Activated gamma-delta T cell (primary cell): ENCODE measurements at places on chromosomes 2 and 18.

DNA sequence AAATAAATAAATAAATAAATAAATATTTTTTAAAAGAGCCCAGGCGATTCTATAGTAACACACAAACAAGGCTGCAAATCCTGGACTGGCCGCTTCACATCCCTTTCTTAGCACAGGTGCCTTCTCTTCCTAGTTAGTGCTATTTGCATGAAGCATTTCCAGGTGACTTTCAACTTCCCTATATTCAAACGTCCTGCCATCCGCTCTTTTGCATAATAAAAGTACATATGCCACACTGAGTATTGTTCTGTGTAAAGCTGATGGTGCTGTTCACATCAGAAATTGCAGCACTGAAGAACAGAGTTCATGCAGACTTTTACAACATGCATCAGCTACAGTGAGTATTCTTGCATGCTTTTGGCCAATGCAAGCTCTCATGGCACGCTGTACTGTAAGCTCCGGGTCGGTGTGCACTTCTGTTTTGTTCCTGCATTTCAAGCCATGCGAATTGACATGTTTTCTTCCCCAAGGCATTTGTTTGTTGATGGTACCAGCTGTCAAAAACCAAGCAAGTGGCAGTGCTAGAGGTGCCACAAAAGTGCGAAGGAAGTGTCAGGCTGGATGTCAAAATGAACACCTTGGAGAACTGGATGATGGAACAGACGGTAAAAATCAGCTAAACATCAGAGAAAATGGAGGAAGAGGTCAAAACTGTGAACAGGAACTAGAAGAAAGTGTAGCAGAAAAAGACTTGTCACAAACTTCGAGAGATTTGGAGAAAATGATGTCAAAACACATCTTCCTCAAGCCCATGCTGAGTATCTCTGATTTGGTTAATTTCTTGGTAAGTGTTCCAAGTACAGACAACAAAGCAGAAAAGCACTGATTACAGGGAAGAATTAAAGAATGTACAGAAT is 25.5 kb upstream of the CEP68 start:
- no peak for DNase-seq

GRCh38 chr18:76121011-76121410 is 374.0 kb downstream of the ZNF516 start:
- no peak for DNase-seq

DNA sequence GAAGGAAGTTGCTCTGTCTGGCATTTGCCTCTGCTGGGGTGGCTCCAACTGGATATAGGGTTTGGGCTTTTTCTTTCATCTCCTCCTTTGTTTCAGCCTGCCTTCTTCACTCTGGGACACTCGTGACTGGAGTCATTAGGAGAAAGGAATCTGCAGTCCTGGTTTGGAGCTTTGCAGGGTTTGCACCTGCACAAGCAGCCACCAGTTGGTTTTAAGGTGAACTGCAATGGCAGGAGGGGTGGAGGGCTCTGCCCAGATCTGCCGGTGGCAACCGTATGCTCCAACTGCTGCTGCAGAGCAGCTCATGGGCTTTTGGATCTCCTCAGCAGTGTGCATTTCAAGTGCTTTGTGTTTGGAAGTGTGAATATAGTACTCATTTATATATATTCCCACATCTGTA is 131.3 kb upstream of the MGAT5 start:
- no peak for DNase-seq

DNA sequence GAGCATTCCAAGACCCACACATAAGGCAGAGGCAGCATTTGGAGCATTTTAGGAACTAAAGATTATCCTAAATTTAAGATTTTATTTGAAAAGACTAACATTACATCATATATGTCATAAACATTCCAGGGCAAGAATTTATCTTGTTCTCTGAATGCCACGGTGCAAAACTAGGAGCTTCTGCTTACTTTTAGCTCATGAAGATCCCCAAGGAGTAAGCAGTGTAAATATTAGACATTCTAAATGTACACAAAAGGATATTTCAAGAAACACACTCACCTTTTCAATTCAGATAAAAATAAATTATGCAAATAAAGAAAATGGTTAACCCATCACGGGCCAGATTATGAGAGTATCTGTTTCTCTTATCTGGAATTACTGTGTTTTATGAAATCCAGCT is 101.7 kb upstream of the ETAA1 start:
- DNase-seq, result no peak

GRCh38 chr2:230908595-230909191 is 16.3 kb downstream of the GPR55 start:
- DNase-seq, result no peak

DNA sequence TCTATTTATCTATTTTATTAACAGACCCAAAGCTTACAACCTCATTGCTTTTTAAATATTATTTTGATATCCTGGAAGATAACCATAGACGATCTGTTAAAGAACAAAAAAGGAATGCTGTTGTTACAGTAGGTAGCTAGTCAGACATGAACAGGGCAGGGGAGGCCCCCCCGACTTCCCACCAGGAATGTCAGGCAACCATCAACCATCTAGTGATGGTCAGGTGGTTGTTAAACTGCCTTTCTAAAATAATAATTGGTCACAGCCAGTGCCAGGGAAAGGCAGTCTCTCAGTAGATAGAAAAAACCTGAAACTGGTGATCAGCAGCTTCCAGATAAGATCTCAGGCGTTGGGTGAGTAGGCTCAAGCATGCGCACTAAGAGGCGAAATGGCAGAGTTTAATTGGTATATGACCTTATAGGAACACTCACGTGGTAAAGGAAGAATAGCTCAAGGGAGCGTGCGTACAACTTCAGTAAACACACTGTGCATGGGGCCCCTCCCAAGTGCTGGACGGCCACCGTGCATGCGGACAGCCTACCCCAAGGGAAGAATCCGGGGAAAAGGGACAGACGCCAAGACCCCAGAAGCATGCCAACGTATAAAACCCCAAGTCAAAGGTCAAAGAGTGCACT is 32.5 kb upstream of the CCL20 start:
- DNase-seq, result no peak

- no peak for DNase-seq
These were observed 289.1 kb downstream of the ICOS start for GRCh38 chr2:204225671-204226073.

DNA sequence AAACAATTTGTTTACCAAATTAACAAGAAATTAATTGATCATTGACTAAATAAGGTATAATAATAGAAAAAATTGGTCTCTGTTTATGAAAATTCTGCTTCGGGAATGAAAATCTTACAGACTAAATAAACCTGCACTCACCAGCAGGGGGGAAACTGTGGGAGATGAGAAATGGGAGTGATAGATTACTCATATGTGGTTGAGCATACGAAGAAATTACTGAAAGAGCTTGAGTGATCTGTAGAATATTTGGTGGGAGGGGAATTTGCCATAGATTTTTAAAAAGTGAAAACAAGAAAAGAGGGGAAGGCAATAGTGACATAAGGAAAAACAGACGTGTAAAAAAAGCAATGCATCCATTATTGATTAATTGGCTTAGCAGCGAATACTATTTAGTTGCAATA is 2.2 kb downstream of the HMSD start:
- DNase-seq, result no peak

GRCh38 chr2:204634564-204634963 is 89.3 kb downstream of the PARD3B start:
- no peak for DNase-seq

DNA sequence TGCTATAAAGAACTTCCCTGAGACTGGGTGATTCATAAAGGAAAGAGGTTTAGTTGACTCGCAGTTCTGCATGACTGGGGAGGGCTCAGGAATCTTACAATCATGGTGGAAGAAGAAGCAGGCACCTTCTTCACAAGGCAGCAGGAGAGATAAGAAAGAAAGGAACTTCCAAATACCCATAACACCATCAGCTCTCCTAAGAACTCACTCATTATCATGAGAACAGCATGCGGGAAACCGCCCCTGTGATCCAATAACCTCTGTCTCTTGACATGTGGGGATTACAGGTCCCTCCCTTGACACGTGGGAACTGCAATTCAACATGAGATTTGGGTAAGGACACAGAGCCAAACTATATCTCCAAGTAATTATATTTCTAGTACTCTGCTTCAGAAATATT is 163.8 kb upstream of the CDH20 start:
- DNase-seq, result no peak

- no peak for DNase-seq
These were observed 13.8 kb downstream of the HJURP start for GRCh38 chr2:233840520-233840919.

DNA sequence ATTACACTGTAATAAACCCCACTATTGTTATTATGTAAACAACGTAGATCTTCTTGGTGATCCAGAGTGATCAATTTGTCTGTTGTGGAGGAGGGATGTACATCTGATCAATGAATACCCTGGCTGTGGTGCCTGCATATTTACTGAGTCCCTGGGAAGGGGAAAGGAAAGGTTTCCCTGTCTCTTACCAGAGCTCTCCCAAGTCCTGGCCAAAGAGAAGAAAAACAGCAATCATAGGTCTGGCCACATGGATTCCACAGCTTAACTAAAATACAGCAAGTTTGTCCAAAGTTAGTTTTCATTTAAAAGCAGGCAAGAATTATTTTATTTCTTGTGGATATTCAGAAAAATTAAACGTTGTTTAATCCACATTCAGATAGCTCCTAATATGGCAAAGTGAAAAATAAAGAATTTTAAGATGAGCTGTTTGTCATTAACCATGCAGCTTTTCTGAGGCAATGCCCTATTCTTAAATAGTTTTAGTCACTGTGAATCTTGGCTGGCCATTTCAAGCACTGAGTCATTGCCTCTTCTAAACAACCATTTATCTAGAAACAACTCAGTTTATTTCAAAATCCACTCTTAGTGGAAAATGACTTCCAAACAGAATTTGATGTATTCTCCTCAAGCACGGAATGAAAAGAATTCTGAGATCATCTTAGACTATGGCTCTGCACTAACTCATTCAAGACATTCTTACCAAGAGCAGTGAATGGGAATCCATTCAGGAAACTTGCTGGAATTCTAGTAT is 1004.4 kb upstream of the CDH2 start:
- DNase-seq, result no peak

DNA sequence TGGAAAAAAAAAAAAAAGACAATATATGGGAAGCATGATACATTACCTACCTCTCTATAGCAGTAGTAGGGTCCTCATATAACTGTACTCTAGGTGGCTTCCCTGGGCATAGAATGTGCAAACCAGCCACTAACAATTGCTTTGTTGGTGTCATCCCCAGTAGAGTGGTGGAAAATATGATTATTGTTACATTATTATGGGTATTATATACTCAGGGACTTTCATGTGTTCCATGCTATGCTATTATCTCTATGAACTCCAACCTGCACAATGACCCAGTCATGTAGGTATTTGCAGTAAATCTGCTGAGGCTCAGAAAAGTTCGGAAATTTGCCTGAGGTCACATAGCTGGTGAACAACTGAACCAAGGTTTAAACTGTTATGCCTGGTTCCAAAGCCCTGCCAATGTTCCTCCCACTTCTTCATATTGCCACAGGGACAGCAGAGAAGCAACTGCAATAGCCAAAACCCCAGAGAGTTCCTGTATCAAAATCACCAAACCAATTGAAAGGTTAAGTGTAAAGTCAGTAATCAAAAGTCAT is 52.6 kb upstream of the MAP4K4 start:
- no peak for DNase-seq

DNA sequence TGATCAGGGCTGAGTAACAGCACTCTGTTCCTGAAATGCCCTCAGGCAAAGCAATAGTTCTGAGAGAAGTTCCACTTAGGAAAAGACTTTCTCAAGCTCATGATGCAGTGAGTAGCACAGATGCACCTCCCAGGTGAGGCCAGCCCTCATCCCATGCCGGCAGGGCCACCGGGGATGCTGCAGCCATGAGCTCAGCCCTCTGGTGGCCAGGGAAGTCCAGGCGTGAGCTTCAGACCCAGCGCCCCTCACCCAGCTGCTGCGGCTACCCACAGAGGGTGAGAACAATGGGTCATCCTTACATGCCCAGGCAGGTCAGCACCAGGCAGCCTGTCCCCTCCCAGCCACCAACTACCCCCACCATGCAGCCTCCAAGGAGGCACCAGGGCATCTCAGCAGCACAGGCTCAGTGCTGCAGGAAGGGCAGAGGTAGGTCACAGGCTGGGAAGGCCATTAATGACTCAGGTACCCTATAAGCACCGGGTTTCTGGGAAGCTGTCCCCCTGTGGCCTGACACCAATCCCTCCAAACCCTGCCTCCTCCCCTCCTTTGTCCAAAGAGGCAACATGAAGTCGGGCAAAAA is 50.6 kb downstream of the TTC32 start:
- no peak for DNase-seq

GRCh38 chr2:55137024-55137958 is 87.0 kb upstream of the RTN4 start:
- no peak for DNase-seq

DNA sequence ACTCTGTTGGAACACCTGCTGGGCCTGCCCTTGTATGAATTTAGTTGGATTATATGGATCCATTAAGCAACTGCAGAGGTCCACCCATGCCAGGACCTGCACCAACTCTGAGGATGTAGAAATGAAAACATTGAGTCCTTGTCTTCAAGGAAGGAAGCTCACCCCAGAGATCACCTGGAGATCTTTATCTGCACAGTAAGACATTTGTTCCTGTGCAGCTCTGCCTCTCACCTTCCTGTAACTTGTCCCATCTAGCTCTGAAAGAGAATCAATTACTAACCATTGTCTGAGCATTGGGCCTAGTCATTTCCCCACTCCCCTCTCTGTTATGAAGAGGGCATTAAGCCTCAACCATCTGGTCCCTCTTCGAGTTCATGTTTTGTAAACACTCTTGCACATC is 105.2 kb upstream of the YWHAQ start:
- DNase-seq, result no peak

- no peak for DNase-seq
These were observed 100.9 kb downstream of the DPP10 start for GRCh38 chr2:114543236-114543766.

DNA sequence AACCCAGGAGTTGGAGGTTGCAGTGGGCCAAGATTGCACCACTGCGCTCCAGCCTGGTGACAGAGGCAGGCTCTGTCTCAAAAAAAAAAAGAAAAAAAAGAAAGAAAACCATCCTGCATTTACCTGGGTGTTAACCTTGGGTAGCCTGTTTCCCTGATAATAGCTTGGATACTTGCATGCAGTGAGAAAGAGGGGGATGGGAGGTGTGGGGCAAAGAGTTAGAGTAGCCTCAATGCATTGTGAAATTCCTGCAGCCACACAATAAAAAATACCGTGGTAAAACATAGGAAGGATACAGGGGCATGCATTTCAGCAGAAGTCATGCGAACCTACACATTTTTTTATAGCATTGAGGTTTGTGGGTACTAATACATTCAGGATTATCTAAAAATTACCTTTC is 76.6 kb upstream of the ZNF516 start:
- no peak for DNase-seq

DNA sequence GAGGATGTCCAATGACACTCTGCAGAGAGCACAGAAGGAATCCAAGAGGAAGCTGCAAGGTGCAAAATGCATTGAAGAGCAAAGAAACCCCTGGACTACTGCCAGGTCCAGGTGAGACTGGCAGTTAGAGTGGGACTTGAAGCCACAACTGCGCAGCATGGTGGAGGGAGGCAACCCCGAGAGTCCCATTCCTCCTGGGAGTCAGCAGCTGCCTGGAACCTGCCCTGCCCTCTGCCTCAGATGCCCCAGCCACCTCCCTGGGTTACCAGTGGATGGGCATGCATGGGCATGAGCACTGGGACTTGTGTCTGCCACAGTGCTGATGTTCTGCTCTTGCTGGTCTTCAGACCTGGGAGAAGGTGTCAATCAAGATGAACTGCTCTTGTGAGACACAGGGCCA is 43.2 kb downstream of the ANKMY1 start:
- no peak for DNase-seq

GRCh38 chr2:236748801-236749200 is 179.2 kb downstream of the ACKR3 start:
- no peak for DNase-seq
